ENCODE measurements at places on chromosomes 2 and 18.

GRCh38 chr2:177460973-177461585 lies 68.5 kb downstream of the AGPS start:
- H3K4me3 ChIP-seq: no peak overlapping the region
- H3K4me1 ChIP-seq: no peaks in the 10 kb centered on the region
- peaks cover 63% of the 10 kb centered on the region for H3K36me3 ChIP-seq
- no peak overlapping the region for H3K27ac ChIP-seq
- H3K27me3 ChIP-seq: no peaks in the 10 kb centered on the region

GRCh38 chr2:44716131-44716530 lies 225.4 kb upstream of the SIX3 start:
- no peak for DNase-seq
- H3K4me3 ChIP-seq: no peak overlapping the region
- no peaks in the 10 kb centered on the region for H3K27me3 ChIP-seq
- H3K36me3 ChIP-seq: no peaks in the 10 kb centered on the region
- H3K4me1 ChIP-seq: no peaks in the 10 kb centered on the region

- H3K36me3 ChIP-seq: no peaks in the 10 kb centered on the region
- no peak for DNase-seq
- no peaks in the 10 kb centered on the region for H3K27me3 ChIP-seq
- no peak overlapping the region for H3K4me3 ChIP-seq
These were observed 141.9 kb upstream of the REV1 start for GRCh38 chr2:99631700-99632099.

DNA sequence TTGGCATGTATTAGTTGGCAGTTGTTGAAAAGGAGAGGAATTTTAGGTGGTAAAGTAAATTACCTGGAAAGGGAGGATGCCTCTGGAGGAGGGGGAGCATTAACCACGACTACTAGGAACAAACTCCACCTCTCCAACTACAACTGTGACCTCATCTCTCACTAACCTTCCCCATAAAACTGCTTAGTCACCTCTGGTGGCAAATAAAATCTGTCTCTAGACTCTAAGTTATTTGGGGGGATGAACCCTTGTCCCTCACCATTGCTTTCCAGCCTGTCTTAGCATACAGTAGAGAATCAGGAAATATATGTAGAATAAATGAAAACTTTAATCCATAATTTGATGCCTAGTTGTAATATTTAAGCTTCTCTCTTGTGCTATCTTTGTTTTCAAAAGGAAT lies 27.6 kb upstream of the MYO1B start:
- no peak for DNase-seq
- no peaks in the 10 kb centered on the region for H3K36me3 ChIP-seq

GRCh38 chr18:47983946-47984345 lies 53.5 kb upstream of the SMAD2 start:
- no peak overlapping the region for H3K4me3 ChIP-seq
- H3K4me1 ChIP-seq: no peaks in the 10 kb centered on the region

- DNase-seq: no peak
- H3K4me3 ChIP-seq: no peak overlapping the region
- no peak overlapping the region for H3K27ac ChIP-seq
- peaks cover 20% of the 10 kb centered on the region for H3K27me3 ChIP-seq
- H3K36me3 ChIP-seq: no peaks in the 10 kb centered on the region
- peaks cover 17% of the 10 kb centered on the region for H3K4me1 ChIP-seq
These were observed 58.2 kb downstream of the PMAIP1 start for GRCh38 chr18:59957957-59958356.

DNA sequence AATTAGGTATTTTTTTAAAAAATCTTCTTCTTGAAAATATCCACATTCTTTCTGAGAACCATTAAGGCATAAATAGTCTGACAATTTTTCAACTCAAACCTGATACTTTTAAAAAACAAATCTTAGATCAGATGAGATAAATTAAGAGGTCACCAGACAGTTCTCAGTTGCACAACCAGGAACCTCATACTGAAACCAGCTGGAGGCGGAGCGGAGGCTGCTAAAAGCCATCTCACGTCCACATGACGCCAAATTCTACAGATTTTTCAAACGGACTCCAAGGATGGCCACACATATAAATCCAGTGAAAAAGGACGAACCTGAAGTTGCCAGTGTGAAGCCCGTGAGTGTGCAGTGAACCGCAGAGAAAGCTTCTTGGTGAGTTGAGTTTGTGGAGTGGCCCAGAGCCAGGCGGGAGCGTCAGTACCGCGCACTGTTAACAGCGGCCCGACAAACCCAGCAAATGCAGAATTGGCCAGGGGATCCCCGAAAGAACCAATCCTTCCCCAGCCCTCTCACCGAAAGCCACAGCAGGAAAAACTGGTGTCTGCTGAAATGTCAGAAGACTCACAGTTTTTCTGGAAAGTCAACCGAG lies 53.1 kb upstream of the BBS5 start:
- H3K27me3 ChIP-seq: peaks cover 16% of the 10 kb centered on the region
- no peak overlapping the region for H3K27ac ChIP-seq
- DNase-seq: no peak

GRCh38 chr2:54477896-54478295 lies 21.8 kb downstream of the SPTBN1 start:
- no peak for DNase-seq

DNA sequence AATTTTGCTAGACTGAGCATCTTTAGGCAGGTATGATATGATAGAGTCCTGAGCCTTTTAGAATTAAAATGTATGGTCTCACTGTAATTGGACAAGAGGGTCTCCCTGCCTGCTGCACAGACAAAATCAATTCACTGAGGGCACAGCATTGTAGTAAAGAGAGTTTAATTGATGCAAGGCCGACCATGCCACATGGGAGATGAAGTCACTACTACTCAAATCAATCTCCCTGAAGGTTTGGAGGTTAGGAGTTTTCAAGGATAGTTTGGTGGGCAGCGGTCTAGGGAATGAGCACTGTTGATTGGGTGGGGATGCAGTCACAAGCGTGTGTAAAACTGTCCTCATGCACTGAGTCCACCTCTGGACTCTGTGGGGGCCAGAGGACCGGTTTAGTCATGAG lies 26.1 kb downstream of the SERPINB7 start:
- no peaks in the 10 kb centered on the region for H3K36me3 ChIP-seq
- no peaks in the 10 kb centered on the region for H3K27me3 ChIP-seq
- no peaks in the 10 kb centered on the region for H3K4me1 ChIP-seq
- no peak overlapping the region for H3K27ac ChIP-seq
- no peak for DNase-seq
- H3K4me3 ChIP-seq: no peak overlapping the region

GRCh38 chr2:95276244-95276887 lies 2.1 kb downstream of the PROM2 start:
- no peak for DNase-seq
- no peaks in the 10 kb centered on the region for H3K27me3 ChIP-seq
- no peak overlapping the region for H3K4me3 ChIP-seq
- H3K36me3 ChIP-seq: no peaks in the 10 kb centered on the region
- H3K27ac ChIP-seq: no peak overlapping the region
- no peaks in the 10 kb centered on the region for H3K4me1 ChIP-seq

DNA sequence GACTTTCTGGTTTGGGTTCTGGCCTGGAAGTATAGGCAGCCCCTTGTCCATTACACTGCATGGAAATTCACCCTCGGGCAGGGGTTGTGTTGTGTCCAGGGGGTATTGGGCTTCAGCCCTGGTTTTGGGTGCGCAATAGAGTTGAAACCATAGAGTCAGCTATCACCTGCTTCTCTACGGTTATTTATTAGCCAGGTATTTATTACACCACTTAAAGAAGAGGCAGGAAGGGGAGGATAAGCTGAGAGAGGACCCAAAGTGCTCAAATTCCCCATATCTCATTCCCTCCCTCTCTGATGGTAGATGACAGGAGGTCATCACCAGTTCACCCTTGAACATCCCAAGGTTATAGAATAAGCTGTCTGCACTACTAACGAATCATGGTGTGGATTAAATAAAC lies 133.4 kb downstream of the HRH4 start:
- no peak overlapping the region for H3K27ac ChIP-seq
- no peak for DNase-seq
- H3K4me1 ChIP-seq: no peaks in the 10 kb centered on the region
- H3K36me3 ChIP-seq: no peaks in the 10 kb centered on the region
- no peak overlapping the region for H3K4me3 ChIP-seq
- peaks cover 12% of the 10 kb centered on the region for H3K27me3 ChIP-seq

GRCh38 chr2:109429567-109430328 lies 184.0 kb downstream of the SEPTIN10 start:
- no peak overlapping the region for H3K27ac ChIP-seq
- H3K4me1 ChIP-seq: peaks cover 3% of the 10 kb centered on the region

DNA sequence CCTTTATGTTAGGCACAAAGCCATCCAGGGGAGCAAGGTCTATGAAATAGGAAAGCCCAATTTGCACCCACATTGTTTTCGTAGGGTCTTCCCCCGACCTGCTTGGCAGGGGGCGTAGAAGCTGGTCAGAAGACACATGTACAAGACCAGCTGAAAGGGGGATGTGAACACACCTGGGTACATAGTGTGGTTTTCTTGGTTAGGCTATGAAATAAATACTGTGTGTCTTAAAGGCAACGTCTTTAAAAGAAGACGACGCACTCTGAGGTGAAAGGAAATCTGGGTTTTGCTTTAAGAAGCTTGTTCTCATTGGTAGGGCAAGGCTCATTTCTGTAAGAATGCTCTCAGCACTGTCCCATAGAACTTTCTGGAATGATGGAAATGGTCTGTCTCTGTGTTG lies 60.0 kb upstream of the KLF7 start:
- H3K27ac ChIP-seq: no peak overlapping the region
- H3K27me3 ChIP-seq: no peaks in the 10 kb centered on the region
- H3K36me3 ChIP-seq: no peaks in the 10 kb centered on the region
- H3K4me1 ChIP-seq: peaks cover 39% of the 10 kb centered on the region
- no peak overlapping the region for H3K4me3 ChIP-seq
- no peak for DNase-seq

GRCh38 chr2:48269117-48269822 lies 260.7 kb upstream of the STON1 start:
- H3K36me3 ChIP-seq: no peaks in the 10 kb centered on the region
- DNase-seq: no peak
- H3K4me3 ChIP-seq: no peak overlapping the region
- H3K4me1 ChIP-seq: peaks cover 19% of the 10 kb centered on the region
- no peaks in the 10 kb centered on the region for H3K27me3 ChIP-seq

GRCh38 chr2:216490061-216490460 lies 8.6 kb upstream of the RPL37A start:
- no peak overlapping the region for H3K4me3 ChIP-seq
- H3K36me3 ChIP-seq: no peaks in the 10 kb centered on the region
- no peaks in the 10 kb centered on the region for H3K27me3 ChIP-seq
- peaks cover 5% of the 10 kb centered on the region for H3K4me1 ChIP-seq

DNA sequence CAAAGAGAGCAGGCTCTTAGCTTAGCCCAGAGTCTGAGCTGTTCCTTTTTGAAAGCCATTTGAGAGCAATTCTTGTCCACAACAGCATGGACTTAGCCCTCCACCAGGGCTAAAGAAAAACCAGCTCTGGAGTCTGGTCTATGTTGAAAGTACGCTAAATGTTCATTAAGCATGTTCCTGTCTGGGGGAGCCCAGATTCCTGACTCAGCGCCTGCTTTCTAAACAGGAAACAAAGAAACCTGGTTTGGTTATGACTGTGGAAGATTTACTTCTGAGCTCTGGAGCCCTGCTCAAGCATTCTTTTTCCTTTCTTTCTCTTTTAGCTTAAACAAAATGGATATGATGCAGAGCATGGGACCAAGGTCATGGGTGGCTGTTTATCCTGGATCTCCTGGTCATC lies 279.8 kb downstream of the RBM43 start:
- H3K4me3 ChIP-seq: no peak overlapping the region
- H3K27me3 ChIP-seq: peaks cover 3% of the 10 kb centered on the region
- no peak for DNase-seq
- H3K36me3 ChIP-seq: no peaks in the 10 kb centered on the region
- no peak overlapping the region for H3K27ac ChIP-seq
- no peaks in the 10 kb centered on the region for H3K4me1 ChIP-seq

- no peak for DNase-seq
- H3K4me3 ChIP-seq: no peak overlapping the region
- H3K27me3 ChIP-seq: peaks cover 10% of the 10 kb centered on the region
- no peak overlapping the region for H3K27ac ChIP-seq
- H3K4me1 ChIP-seq: no peaks in the 10 kb centered on the region
These were observed 108.4 kb downstream of the COPS8 start for GRCh38 chr2:237194081-237194480.

GRCh38 chr2:131517106-131517831 lies 10.4 kb upstream of the CCDC74A start:
- no peak overlapping the region for H3K4me3 ChIP-seq
- peaks cover 14% of the 10 kb centered on the region for H3K4me1 ChIP-seq
- peaks cover 13% of the 10 kb centered on the region for H3K36me3 ChIP-seq
- no peak for DNase-seq

- no peaks in the 10 kb centered on the region for H3K27me3 ChIP-seq
- no peak for DNase-seq
- no peaks in the 10 kb centered on the region for H3K36me3 ChIP-seq
- no peaks in the 10 kb centered on the region for H3K4me1 ChIP-seq
These were observed 225.2 kb upstream of the SPOPL start for GRCh38 chr2:138276339-138276738.

DNA sequence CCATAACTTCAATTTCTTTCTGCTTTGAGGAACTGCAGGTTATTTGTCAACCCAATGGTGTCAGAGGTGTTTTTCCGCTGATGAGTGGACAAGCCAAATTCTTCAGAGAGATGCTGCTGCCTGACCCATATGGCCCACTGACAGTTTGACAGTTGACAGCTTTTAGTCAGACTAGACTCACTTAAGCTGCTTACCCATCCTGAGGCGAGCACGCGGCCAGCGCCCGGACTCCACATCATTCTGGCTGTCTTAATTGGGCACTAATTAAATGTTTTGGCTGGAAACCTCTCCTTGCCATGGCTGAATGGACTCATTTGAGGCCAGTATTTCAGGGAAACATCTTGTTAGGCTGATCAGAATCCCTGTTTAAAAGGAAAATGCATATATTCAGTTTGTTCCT lies 316.1 kb upstream of the FANCL start:
- no peak overlapping the region for H3K27ac ChIP-seq
- no peak for DNase-seq
- H3K27me3 ChIP-seq: peaks cover 2% of the 10 kb centered on the region
- no peaks in the 10 kb centered on the region for H3K4me1 ChIP-seq

- H3K36me3 ChIP-seq: no peaks in the 10 kb centered on the region
- no peaks in the 10 kb centered on the region for H3K4me1 ChIP-seq
- no peak overlapping the region for H3K4me3 ChIP-seq
These were observed 46.0 kb downstream of the TMEFF2 start for GRCh38 chr2:192148620-192149321.

- no peak overlapping the region for H3K27ac ChIP-seq
- peaks cover 19% of the 10 kb centered on the region for H3K27me3 ChIP-seq
- no peak for DNase-seq
- H3K4me3 ChIP-seq: no peak overlapping the region
- no peaks in the 10 kb centered on the region for H3K4me1 ChIP-seq
These were observed 229.1 kb upstream of the SLC14A2 start for GRCh38 chr18:45386041-45386655.

GRCh38 chr2:140593132-140593531 lies 1537.7 kb downstream of the LRP1B start:
- H3K27ac ChIP-seq: no peak overlapping the region
- no peaks in the 10 kb centered on the region for H3K27me3 ChIP-seq
- DNase-seq: no peak
- no peaks in the 10 kb centered on the region for H3K4me1 ChIP-seq

DNA sequence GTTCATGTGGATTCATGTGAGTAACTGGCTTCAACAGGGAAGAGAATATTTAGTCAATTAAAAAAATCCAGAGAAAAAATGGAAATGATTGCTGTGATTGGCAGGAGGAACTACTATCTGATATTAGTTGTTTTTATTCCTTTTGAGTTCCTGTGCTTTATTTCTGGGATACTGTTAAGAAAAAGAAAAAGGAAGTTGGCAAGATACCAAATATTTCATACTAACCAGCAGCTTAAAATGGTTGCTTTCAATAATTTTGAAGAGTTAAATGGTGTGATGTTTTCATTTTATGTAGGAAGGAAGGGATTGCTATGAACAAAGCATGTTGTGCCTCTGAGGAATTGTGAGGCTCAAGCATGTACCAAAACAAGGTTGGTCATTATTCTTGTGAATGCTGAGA lies 8.1 kb upstream of the MTX2 start:
- no peaks in the 10 kb centered on the region for H3K4me1 ChIP-seq
- no peak overlapping the region for H3K4me3 ChIP-seq
- peaks cover 11% of the 10 kb centered on the region for H3K27me3 ChIP-seq
- no peak for DNase-seq

Data from activated CD4-positive, alpha-beta T cell treated with anti-CD3 and anti-CD28 coated beads, Interleukin-2, amount 10 ng/mL, durations not matched to agents 7 days and 5 days (primary cell).